Activated T-cell treated with anti-CD3 and anti-CD28 coated beads, Interleukin-2, amount 50 U/mL, for 72 hours (primary cell): ENCODE measurements at places on chromosomes 4 and X. TPM values are rescaled to one million over a fixed set of nuclear protein-coding genes. Genes with fewer than 3 reads are reported as not detected.
A peak's percentile ranks its signal among the peaks of the same experiment; 100 is the strongest.

DNA sequence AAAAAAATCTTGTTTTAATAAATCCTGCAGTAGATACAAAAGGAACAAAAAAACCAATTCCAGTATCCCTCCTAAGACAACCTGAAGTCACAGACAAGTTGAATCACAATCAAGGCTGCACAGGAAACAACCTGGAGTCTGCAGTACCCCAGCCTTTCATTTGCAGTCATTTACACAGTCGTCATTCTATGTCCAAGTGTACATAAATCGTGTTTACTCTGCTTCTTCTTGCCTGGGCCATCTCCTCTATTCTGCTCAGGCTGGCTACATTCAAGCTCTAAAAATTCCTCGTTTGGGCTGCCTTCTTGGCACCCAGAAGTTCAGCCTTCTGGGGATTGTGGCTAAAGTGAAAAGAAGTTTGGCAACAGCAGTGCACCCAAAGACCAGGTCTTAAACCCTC is 37.8 kb downstream of the NALF2 start:
- no peak for DNase-seq

- DNase-seq = no peak
Observed at GRCh38 chr4:42720533-42720932, 63.6 kb upstream of the ATP8A1 start.

GRCh38 chr4:112152521-112152920 is 7.3 kb downstream of the FAM241A start:
- no peak for DNase-seq

DNA sequence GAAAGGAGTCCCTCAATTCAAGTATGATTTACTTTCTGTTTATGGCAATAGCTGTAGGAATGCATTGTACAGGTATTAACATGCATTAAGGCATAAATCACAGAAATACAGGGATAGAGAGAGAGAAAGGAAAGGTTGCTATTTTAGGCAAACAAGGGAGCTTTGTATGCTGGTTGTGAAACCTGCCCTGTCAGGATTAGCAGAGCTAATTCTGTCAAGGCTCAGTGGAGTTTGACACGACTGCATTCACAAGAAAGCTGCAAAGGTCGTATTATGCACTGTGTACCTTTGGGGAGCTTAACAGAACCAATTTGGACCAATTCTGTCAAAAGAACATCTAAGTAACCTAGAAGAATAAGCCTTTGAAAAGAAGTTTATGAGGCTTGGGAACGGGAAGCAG is 239.3 kb downstream of the GRIA2 start:
- DNase-seq = no peak

GRCh38 chr4:30402276-30402675 is 317.9 kb upstream of the PCDH7 start:
- DNase-seq = no peak

DNA sequence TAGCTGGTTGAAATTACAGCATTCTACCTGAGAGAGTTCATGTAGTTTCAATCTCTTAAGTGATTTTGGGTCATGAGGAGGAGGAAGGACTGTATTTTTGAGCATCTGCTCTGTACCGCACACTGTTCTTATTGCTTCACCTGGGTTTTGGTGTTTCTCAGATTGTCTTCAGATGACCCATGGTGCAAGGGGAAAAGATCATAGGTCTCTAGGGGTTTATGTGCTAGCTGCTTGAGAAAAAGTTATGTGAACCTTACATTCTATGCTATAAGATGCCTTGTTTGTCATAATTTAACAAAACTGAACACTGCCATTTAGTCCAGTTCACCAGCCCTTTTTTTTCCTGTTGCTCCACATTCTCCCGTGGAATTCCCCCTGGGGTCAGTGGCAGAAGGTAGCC is 60.4 kb downstream of the PDK3 start:
- DNase-seq = no peak

DNA sequence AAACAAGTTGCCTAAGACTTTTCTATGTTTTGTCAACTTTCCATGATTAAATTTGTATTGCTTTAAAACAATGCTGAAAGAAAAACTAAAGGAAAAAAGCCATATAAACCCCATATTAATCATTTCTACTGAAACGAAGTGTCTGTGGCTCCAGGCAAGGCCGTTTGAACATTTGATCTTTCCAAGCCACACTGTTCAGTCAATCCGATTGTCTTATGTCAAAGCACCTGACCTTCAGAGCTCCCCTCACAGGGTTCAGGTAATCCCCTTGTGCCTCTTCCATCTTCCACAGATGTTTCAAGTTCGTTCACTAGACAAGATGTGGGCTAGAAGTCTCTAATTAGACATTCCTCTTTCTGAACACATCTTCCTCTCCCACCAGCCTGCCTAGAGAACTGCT is 177.1 kb upstream of the NUDT10 start:
- no peak for DNase-seq

- DNase-seq = no peak
Observed at GRCh38 chrX:42025861-42026260, 102.5 kb upstream of the CASK start.

DNA sequence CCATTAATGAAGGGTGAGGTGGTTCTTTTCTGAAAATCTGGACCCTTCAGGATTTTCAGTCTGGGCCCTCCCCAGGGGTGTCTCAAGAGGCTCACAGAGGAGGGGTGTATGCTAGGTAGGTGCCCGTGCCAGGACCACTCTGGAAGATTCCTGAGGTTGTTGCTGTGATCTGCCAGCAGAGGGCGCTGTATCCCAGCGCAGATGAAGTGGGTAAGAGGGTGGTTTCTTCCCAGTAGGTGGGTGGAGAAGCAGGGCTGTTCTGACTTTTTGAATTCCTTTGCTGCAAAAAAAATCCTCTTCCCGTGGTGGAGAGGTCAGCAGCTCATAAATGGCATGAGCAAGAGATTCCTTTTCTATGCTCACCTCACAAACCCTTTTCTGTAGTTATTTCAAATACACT is 51.1 kb downstream of the SCML1 start:
- DNase-seq = peak; percentile 44

DNA sequence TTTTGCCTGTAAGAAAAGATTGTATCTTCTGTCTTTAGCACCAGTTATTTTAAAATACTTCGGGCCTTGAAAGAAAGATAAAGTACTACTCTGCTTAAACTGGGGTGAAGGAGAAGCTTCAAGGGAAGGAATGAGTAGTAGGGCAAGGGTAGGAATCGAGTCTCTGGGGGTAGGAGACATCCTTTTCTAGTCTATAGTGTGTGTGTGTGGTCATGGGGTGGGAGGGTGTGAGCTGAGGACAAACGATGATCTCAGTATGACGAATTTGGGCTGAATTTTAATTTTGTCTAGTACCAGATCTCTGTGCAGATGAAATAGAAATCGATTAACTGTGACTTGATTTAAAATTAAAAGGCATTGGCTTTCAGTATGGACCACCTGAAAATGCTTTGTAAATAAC is 3.3 kb upstream of the MYOZ2 start:
- DNase-seq = no peak

DNA sequence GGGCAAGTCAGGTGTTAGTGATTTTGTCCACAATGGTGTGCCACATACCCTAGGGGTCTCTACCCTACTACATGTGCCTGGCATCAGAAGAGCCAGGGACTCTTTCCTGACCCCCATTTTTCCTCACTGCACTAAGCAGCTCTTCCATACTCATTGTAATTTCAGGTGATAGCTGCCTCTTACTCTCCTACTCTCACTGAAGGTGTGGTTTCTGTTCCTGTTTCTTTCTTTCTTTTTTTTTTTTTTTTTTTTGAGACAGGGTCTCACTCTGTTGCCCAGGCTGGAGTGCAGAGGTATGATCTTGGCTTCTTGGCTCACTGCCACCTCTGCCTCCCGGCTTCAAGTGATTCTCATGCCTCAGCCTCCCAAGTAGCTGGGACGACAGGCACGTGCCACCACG is 164.9 kb upstream of the USP9X start:
- DNase-seq = no peak

DNA sequence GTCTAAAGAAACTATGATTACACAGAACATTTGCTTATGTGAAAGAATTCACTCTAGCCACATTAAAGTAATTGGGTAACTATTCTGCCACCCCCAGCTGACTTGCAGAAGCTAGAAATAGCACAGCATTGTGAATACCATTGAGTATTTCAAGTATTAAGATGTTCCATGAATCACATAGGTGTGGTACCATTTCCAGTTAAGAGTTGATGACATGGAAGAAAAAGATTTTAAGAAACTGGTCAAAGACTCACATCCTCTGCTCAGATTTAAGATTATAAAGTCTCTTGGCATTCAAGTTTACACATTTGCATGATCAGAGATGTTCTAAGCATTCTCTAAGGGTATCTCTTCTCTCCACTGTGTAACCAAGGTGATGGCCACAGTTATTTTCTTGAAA is 287.5 kb downstream of the CAMK2D start:
- no peak for DNase-seq

- DNase-seq = no peak
Observed at GRCh38 chrX:23434356-23434884, 99.8 kb downstream of the PTCHD1 start.

- DNase-seq = no peak
Observed at GRCh38 chr4:173536808-173537429, 6.9 kb upstream of the HAND2 start.

- no peak for DNase-seq
Observed at GRCh38 chr4:153079857-153080391, 124.3 kb upstream of the TRIM2 start.

DNA sequence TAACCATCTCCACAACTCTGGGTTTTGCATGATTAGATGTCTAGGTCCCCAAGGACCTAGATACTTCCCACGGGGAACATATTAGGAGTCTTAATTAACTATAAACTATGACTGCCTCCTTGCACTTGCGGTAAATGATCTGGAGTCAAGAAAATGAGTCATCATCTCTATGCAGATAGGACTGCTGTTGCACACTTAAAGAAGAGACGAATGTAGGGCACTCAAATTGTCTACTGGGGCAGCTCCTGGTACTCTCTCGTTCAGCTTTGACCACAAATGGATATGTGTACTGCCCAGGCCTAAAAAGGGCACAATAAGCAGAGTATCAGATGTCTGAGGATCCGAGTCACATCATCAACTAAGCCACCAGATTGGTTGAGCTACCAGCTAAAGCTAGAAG is 1783.4 kb upstream of the AGA start:
- DNase-seq = no peak

DNA sequence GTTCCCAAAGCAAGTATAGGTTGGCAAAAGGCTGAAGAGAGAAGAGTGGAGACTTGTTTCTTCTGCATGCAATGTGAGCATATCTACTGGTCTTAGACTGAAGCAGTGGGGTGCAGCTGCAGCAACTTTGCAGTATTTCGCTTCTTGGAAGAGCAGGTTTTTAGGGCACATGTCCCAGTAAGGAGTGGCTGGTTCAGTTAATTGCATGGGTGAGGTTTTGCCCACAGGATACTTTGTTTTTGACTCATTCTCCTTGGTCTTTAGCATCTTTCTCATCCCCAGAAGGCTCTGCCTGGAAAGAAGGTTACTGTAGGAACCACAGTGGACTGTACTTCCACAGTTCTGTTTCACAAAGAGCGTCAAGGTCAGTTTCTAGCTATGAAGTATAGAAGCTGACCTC is 68.0 kb upstream of the NR3C2 start:
- no peak for DNase-seq

DNA sequence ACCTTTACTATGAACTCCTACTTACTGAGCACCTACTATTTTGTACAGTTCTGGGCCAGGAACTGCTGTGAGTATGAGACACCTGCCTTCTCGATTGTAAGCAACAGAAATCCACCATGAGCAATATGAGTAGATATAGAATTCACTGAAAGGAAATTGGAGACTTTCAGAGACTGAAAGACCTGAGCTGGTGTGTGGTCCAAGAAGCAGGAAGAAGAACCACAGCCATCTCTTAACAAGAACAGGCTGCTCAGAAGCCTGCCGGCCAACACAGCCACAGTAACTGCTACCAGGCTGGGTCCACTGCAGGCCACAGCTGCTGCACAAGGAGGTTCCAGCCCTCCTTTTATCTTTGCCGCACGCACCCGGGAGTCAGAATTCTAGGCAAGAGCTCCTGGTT is 10.8 kb upstream of the ACSL1 start:
- no peak for DNase-seq

DNA sequence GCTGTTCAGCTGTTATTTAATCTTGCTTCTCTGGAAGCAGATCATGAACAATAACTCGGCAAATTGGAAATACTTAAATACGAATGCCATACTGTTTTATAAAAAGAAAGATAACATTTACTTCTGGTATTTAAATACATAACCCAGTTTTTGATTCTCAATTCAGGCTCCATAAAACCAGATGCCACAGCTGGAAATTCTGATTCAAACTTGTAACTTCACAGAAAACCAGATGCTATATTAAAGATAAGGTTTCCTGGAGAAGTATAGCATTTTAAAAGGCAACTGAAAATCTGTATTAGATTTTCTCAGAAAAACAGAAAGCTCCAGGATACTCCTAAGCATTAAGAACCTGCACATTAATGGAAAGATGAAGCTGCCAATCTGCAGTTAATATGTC is 40.2 kb downstream of the STX18 start:
- no peak for DNase-seq

- no peak for DNase-seq
Observed at GRCh38 chr4:19983072-19983471, 268.6 kb upstream of the SLIT2 start.

- no peak for DNase-seq
Observed at GRCh38 chr4:1069394-1069793, 44.0 kb downstream of the RNF212 start.

DNA sequence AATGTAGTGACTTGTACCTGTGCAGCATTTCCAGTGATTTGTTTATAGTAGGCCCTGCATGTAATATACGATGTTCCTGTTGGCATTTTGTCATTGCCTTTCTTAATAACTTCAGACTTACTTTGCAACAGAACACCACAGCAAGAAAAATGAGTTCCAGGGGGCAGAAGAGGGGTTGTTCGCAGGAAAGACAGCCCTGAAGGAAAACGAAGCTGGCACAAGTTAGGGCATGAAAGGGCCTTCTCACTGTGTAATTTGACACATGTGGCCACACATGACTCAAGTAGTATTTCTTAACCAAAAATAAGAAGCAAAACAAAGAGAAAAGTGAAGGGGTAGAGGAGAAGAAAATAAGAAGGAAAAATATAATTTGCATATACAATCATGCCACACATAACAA is 265.8 kb upstream of the SMIM31 start:
- DNase-seq = no peak

- no peak for DNase-seq
Observed at GRCh38 chr4:118774321-118774720, 61.6 kb downstream of the SEC24D start.

NUDT10 gene
- total RNA-seq = 2.0 TPM

PCDH7 gene
- total RNA-seq = not detected

PRRG3 gene
- total RNA-seq = not detected

IL2 gene
- 19.1 TPM for total RNA-seq

SSX4 gene
- not detected for total RNA-seq

MAGEA11 gene
- not detected for total RNA-seq

ADH1A gene
- not detected for total RNA-seq

PORCN gene
- 20.3 TPM for total RNA-seq

ANKRD50 gene
- total RNA-seq = 1.0 TPM

SMR3B gene
- not detected for total RNA-seq

FAM241A gene
- total RNA-seq = 4.2 TPM

ACE2 gene
- 0.53 TPM for total RNA-seq

CD40LG gene
- 36.1 TPM for total RNA-seq

CYLC1 gene
- not detected for total RNA-seq
